Thoracic aorta (tissue), 2 donors: ENCODE measurements at places on chromosomes 1 and 21.

DNA sequence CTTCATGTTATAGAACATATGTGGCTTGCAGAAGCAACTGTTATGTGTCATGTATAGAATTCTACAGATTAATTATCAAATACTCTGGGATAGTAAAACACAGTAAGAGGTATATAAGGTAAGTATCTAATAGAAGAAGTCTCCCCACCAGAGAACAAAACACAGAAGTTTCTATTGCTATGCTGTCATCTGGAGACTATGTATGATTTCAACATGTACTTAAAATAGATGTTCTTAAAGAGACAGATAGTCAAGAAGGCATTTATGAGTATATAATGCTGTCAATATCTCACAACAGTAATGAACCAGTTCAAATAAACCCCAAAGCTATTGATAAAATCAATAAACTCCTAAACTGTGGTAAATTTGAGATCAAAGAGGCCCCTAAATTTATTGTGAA lies 8.1 kb upstream of the ADCY10 start:
- DNase-seq: no peak

DNA sequence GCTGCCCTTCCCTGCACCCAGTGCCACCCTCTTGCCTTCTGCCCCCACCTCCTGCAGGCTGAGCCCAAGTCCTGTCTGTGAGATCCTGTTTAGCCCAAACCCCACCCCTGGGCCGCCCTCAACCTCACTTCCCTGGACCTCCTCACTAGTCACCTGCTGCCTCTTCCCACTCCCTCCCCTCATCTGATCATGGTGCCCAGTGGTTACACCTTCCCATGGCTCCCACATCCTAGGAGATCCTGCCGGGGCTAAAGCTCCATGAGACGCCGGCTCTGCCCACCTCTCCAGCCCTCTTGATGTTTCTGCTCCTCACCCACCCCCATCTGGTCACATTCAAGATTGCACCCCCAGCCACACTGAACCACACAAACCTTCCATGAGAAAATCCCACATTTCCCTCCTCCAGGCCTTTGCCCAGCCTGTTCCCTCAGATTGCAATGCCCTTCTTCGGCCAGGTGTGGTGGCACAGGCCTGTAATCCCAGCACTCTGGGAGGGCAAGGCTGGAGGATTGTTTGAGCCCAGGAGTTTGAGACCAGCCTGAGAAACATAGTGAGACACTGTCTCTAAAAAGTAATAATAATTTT lies 17.0 kb downstream of the TTC39A start:
- DNase-seq: no peak

GRCh38 chr1:6601049-6601922 lies 1.4 kb downstream of the KLHL21 start:
- peak; percentile 80 for DNase-seq

GRCh38 chr1:55696181-55696754 lies 481.1 kb upstream of the USP24 start:
- DNase-seq: peak; percentile 11

DNA sequence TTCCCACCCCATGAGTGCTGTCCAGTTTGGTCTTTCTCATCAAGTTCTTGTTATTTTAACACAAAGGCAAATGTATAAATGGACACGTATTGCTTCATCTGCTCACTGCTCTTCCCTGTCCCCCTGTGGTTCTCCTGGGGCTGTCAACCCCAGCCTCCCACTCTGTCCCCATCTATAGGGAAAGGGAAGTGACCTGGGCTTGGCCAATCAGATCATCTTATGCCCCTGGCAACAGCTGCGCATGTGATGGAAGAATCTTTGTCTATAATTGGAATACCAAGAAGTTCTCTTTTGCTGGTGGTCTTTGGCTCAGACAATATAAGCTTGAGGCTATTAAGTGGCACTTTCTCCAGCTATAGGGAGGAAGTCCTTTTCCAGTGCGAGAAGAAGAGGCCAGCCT lies 4.7 kb upstream of the CCSAP start:
- no peak for DNase-seq

- DNase-seq: no peak
These were observed 110.6 kb upstream of the ADAMTS5 start for GRCh38 chr21:27077501-27077900.

DNA sequence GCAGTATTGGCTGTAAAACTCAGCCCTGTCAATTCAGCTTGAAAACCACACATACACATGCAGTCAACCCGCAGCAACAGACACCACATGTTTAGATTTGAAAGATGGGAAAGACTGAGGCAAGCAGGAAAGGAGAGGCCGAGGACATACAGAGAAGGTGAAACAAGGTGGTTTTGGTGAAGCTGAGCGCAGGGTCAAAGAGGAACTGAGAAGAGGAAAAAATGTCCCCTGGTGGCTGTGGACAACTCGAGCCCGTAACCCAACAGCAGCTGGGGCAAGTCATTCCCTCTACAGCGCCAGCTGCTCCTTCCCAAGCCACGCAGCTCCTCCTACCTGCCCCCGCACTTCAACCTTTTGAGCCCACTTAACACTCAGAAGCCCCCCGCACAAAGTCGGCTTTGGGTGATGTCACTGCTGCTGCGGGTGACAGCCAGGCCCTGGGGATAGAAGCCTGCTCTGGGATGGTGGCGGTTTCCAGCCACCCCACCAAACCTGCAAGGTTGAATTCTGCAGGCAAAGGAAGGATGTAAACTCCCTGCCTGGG lies 63.0 kb downstream of the KCNN3 start:
- DNase-seq: no peak

DNA sequence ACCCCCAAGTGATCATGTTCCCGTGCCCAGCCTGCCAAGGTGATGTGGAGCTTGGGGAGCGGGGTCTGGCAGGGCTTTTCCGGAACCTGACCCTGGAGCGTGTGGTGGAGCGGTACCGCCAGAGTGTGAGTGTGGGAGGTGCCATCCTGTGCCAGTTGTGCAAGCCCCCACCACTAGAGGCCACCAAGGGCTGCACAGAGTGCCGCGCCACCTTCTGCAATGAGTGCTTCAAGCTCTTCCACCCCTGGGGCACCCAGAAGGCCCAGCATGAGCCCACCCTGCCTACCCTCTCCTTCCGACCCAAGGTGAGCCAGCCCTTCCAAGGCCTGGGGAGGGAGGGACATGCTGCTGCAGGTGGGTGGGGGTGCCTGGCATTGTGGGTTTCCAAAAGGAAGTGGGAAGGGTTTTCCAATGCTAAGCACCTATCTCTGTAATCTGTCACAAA lies 2.3 kb downstream of the TRIM46 start:
- no peak for DNase-seq

DNA sequence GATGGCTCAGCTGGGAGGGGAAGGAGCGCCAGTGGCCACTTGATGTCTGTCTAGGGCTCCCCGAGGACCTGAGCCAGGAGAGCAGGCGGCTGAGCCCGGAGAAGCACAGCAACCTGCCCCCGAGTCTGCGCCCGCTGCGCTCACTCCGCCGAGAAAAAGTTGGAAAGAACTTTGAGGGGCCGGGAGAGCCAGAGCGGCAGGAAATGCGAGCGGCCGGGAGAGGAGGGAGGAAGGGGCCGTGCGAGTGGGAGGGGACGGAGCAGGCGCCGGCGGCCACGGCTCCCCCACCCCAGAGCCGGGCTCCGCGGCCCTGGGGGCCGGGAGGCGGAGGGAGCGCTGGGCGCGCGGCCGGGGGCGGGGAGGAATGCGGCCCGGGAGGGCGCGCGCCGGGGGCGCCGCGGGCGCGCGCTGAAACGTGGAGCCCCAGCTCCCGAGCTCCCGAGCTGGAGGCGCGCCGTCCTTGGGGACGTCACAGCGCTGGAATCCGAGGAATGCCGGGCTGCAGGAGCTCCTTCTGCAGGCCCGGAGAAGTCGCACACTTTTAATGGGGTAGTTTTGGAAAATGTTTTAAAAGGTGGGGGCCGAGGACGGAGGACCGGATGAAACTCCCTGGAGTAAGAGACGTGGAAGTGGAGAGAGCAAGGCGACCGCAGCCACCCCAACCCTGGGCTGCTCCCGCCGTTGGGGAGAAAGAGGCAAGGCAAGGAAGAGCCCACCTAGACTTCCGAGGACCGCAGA lies at the start of gene PTPN14:
PTPN14 (minus strand) TSS at position 167 of the 738 bp plus-strand sequence. CDS start 86,799 bp downstream, outside the sequence.
- DNase-seq: peak; percentile 36

- no peak for DNase-seq
These were observed 123.7 kb downstream of the NOS1AP start for GRCh38 chr1:162193221-162193620.

- DNase-seq: no peak
These were observed 58.7 kb upstream of the KIAA1614 start for GRCh38 chr1:180854001-180854400.

DNA sequence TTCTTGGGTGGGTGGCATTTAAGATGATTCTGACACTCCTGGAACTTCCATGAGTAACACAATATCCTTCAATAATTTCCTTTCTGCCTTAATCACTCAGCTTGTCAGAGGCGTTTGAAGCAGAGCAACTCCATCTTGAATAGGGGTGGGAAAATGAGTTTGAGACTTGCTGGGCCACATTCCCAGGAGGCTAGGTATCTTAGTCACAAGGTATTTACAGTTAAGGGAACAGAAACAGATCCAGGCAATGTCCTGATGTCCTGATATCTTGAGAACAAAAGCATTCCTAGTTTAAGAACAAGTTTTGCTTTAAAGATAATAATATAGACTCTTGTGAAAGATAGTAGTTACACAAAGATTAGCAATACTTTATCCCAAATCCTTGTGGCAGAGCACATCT lies 76.6 kb upstream of the KIAA0040 start:
- DNase-seq: no peak

DNA sequence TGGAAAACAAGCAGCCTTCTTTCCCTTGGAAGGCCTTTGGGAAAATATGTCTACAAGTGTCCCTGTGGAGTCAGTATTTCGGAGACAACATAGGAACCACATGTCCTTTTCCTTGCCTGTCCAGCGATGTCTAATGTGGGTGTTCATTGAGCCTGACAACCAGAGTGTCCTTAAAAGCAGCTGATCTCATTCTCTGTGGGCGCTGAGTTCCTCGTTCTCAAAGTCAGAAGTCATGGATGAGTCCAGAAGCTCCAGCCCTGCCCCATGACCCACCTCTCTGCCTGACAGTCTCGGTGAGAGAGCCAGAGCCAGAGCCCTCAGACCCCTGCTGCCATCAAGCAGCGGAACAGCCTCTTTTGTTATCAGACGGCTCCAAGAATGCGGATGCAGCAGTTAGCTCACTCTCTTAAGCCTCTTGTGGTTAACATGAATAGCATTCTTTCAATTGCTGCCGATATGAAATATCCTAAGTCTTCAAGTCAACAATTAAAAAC lies 329.2 kb downstream of the TGFB2 start:
- DNase-seq: no peak

GRCh38 chr1:245598524-245599305 lies 443.9 kb downstream of the KIF26B start:
- DNase-seq: no peak
